ENCODE measurements at places on chromosomes 4 and X.

GRCh38 chr4:110202024-110202423, 3.6 kb upstream of the ELOVL6 start:
- no peak for DNase-seq

- no peak for DNase-seq
Measured at GRCh38 chr4:1175635-1176229, 3.3 kb upstream of the SPON2 start.

DNA sequence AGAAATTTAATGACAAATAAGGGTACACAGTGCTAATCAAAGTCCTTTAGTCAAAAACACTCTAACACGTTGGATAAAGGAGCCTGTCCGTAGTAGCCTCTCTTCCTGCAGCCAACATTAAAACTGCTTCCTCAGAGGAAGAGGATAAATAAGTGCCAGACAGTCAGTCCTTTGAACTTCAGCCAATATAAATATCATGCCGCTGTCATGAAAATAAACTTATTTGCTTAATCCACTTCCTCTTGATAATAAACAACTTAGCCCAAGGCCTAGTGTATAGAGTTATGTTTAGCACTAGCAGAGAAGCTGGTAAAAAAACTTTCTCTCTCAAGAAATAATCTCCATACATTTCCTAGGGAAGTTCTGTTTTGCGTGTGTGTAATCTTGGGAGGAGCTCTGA, 196.7 kb downstream of the HS3ST1 start:
- no peak for DNase-seq

DNA sequence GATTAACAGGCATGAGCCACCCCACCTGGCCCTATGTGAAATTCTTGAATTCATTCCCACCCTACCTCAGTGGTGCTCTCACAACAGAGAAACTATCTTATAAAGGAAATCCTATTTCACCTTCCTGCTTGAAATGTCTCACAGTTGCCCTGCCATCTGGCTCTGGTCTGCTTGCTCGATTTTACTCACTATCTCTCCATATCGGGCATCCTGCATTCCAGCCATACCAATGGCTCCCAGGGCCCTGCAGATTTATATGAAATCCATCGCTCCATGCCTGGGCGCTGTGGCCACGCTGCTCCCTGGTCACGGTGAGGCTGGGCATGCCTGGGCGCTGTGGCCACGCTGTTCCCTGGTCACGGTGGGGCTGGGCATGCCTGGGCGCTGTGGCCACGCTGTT, 15.8 kb downstream of the SORBS2 start:
- no peak for DNase-seq

DNA sequence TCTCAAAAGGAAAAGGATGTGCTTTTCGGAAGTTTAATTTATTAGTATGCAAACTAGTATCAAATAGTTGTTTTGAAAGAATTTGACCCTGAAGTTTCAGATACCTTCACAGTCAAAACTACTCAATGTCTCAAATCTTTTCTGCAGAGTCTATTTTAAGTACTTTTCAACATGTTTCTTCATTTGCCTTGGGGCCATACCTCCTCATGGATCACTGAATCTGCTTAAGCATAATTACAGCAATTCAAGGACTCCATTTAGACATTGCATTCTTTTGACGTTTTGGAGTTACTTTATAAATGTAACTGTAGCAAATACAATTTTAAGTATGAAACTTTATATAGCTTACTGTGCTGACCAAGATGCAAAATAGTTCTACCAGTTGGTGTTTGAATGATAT, 25.5 kb downstream of the PALLD start:
- DNase-seq: no peak

- DNase-seq: no peak
Measured at GRCh38 chrX:120752431-120753082, 122.7 kb upstream of the C1GALT1C1 start.

DNA sequence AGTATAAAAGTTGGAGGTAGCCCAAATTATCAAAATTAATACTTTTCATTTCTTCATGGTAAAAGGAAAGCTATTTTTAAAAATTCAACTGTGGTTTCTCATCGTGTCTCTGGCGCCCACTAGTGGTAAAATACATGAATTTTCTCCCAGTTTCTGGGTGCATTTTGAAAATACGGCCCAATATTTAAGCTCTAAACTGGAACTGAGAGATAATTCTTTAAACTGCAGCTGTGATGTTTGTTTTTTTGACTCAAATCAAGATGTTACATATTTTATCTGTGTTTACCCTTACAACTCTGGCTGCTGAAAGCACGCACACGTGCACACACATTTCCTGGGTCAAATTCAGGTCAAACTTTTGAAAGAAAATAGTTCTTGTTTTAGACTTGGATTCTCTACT, 123.9 kb upstream of the ACSL4 start:
- no peak for DNase-seq

DNA sequence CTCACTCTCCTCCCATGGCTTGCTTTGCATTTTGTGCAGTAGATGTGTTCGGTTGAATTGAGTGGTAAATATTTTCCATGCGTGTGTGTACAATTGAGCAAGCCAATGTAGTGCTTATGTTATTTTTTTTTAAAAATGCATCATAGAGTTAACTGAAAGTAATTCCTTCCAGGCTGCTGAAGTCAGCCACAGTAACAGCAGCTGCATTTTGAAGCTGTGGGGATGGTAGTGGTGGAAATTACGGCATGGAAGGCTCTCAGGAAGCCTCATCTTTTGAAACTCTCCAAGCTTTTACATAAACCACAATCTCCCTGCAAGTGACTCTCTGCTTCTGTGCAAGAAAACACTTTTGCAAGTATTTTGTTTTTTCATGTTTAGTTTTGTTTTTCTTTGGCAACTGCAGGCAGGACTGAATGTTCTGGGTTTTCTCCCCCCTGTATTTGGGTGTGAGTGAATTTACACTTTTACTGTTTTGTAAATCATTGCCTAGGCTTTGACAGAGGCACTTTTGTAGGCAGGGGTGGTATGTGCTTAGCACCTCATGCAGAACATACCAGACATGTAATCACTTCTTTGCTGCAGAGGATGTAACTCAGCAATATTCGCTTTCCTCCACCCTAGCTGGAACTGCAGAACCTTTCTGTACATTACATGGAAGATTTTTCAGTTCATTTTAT, 56.2 kb downstream of the LRRC66 start:
- DNase-seq: no peak

DNA sequence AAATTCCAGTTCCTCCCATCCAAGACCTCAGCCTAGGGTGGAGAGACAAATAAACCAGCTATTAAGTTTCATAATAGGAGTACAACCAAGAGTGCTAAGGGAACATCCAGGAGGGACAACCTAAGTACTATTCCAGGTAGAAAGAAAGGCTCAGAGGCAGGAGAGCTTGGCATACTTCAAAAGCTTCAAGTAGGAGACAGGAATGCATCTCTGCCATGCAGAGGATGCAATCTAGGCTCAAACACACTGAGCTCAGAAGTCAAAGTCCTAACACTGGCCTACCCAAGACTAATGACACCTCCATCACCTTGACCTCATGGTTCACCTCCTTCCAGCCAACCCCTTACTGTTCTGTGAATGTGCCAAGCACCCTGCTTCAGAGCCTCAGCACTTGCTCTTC, 8.1 kb downstream of the WDFY3 start:
- no peak for DNase-seq

DNA sequence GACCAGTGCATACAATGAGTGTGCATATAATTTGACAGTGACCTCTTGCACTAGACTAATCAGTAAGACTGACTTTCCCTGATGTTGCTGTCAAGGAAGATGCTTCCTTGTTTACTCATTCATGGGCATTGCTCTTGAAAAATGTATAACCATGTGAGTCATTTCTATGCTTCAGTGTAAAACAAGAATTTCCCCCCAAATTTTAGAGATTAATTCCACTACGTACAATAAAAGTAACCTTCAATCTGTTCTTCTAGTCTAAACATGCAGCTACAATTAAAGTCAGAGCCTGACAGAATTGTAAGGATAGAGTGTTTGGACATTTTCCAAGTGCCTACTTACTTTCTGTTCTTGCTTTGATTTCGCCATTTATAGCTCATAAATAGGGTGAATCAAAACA, 935.7 kb downstream of the RAPGEF2 start:
- no peak for DNase-seq

- no peak for DNase-seq
Measured at GRCh38 chrX:55709735-55710134, 7.8 kb upstream of the RRAGB start.

GRCh38 chr4:100736641-100737451, 219.0 kb upstream of the EMCN start:
- DNase-seq: no peak

DNA sequence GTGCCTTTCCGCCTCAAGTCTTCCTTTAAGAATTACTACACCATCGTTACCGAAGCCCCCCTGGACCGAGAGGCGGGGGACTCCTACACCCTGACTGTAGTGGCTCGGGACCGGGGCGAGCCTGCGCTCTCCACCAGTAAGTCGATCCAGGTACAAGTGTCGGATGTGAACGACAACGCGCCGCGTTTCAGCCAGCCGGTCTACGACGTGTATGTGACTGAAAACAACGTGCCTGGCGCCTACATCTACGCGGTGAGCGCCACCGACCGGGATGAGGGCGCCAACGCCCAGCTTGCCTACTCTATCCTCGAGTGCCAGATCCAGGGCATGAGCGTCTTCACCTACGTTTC, 2.2 kb downstream of the PCDH10 start:
- no peak for DNase-seq

- DNase-seq: no peak
Measured at GRCh38 chr4:124202099-124202498, 510.4 kb downstream of the ANKRD50 start.

DNA sequence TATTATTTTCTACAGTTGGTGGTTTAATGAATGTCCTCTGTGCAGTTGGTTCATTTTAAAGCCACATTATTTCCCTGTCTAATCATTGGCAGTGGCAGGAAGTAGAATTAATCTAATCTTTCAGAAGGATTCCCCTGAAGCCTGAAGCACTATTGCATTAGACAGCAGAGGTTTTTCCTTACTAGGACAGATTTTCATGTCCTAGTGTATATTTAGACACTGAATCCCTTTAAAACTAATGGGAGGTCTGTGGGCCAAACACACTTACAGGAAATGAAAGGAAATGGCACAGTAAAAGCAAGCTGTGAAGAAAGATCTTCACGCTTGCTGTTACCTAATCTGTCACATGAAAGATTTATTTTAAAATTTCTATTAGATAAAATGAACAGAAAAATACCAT, 165.2 kb downstream of the SLC39A8 start:
- DNase-seq: no peak

DNA sequence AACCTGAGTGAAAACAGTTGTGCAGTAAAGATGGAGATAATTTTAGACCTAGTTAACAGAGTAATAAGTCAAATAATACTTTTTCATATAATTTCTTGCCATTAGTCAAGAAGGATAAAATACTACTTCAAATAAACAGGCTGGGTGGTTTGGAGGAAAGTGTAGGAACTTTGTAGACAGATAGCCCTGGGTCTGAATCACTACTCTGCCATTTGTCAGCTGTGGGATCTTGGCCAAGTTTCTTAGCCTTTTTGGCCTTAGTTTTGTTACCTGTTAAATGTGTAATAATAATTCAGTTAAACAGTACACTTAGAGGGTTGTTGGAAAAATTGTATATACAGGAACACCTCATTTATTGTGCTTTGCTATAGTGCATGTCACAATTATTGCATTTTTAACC, 163.7 kb downstream of the NPNT start:
- no peak for DNase-seq

- peak; percentile 10 for DNase-seq
Measured at GRCh38 chr4:81351654-81352445, 119.9 kb downstream of the RASGEF1B start.

- no peak for DNase-seq
Measured at GRCh38 chr4:183407635-183408464, 36.6 kb upstream of the CDKN2AIP start.

DNA sequence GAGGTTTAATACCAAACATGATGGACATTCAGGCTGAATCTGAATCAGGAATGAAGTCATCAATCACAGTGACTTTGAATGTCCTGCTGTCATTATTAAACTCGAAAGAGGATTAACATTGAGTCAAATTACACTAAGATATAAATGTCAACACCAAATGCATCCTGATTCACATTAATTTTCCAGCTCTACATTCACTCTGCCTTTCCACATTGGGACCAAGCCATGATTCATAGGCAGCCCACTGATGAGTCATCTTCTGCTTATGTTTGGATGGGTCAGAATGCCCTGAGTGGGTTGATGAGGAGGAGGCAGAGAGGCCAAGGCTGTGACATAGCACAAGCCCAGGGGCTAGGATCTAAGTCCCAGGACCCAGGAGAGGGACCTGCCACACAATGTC, 247.6 kb upstream of the RPS6KA3 start:
- no peak for DNase-seq

- DNase-seq: no peak
Measured at GRCh38 chrX:130560544-130560943, 158.8 kb downstream of the RBMX2 start.

- DNase-seq: no peak
Measured at GRCh38 chr4:186642998-186643397, 80.7 kb downstream of the FAT1 start.

DNA sequence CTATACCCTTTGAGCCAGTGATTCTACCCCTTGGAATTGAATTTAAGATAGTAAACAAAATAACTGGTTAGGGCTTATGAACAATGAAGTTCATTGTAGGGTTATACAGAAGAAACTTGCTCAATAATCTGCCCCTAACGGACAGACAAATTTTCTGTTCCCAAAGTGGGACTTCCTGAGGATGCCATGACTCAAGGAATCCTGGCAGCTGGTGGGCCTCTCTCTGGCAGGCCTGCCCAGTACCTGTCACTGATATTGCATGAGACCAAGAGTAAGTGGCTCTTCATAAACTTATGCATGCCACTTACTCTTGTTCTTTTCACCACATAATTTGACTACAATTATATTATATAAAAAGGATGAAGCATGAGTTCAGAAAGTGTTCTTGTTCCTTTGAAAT, 41.5 kb downstream of the GPRIN3 start:
- no peak for DNase-seq

- no peak for DNase-seq
Measured at GRCh38 chr4:138967313-138967712, 48.3 kb upstream of the NOCT start.

- DNase-seq: no peak
Measured at GRCh38 chr4:88008743-88009171, 1.3 kb downstream of the PKD2 start.

GRCh38 chr4:155032521-155033229, 175.8 kb upstream of the NPY2R start:
- DNase-seq: no peak

- DNase-seq: no peak
Measured at GRCh38 chr4:45409536-45409935, 683.2 kb upstream of the GNPDA2 start.

DNA sequence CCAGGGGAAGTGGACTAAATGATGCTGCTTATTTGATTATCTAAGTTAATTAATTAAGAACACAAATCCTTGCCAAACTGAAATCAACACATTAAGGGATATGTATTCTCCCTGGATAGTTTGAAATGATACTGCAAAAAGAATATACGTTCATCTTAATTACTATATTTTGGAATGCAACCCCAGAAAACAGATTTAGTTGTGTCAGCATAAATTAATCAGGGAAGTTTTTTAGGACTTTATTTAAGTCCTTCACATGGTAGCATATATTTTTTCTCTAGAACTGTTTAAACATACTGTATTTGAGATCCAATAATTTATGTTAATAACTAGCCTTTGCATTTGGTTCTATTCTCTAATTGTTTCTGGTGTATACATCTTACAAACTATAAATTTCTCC, 52.5 kb downstream of the NRK start:
- DNase-seq: no peak

GRCh38 chr4:14347526-14347925, 654.8 kb upstream of the CPEB2 start:
- no peak for DNase-seq

GRCh38 chr4:70179811-70180210, 15.7 kb upstream of the ODAM start:
- no peak for DNase-seq

Measured in stimulated activated CD4-positive, alpha-beta T cell treated with anti-CD3 and anti-CD28 coated beads, Interleukin-15, amount 100 ng/mL, for 1 hour (primary cell).